T-helper 2 cell (primary cell): ENCODE measurements at places on chromosomes 2 and 18.

GRCh38 chr2:56812432-56812831 lies 628.6 kb downstream of the CCDC85A start:
- DNase-seq: no peak

DNA sequence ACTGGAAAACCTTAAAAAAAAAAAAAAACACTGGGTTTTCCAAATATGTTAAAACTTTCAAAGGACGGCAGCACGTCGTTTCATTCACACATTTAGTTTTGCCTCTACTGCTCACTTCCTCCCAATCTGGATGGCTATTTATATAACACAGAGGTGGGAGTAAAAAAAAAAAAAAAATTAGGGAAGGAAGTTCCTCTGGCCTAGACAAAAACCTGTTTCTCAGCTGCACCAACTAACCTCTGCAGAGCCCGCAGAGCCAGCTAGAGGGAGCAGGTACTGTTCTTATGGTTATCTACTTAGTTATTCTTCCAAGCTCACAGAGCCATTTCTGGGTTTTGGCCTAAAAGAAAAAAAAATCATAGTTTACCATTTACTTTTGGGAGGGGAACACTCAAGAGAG lies 28.1 kb downstream of the SLC1A4 start:
- DNase-seq: no peak

GRCh38 chr18:22471546-22472131 lies 53.9 kb upstream of the CTAGE1 start:
- DNase-seq: no peak

DNA sequence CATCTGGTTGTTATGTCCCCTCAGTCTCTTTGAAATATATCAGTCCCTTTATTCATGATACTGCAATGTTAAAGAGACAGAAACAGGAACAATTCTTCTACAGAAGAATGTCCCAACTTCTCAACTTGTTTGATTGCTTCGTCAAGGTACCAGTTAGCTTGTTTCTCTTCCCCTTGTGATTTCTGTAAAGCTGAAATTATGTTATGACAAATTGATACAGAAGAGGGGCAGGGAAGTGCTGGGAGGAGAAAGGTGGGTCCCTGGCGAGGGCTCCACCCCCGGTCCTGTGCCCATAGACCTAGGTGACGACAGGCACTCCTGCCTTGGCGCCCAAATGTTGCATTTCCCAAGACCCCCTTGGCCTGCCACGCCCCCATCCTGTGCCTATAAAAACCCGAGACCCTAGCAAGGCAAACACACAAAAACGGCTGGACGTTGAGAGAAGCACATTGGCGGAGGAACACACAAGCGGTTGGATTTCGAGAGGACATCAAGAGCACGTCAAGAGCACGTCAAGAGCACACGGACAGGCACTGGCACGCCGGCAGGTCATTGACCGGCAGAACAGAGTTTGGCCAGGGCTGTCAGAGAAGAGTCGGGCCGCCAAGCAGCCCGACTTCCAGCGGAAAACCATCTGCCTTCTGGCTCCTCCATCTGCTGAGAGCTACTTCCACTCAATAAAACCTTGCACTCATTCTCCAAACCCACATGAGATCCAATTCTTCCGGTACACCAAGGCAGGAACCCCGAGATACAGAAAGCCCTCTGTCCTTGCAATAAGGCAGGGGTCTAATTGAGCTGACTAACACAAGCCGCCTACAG lies 11.5 kb upstream of the RTN4 start:
- DNase-seq: no peak

DNA sequence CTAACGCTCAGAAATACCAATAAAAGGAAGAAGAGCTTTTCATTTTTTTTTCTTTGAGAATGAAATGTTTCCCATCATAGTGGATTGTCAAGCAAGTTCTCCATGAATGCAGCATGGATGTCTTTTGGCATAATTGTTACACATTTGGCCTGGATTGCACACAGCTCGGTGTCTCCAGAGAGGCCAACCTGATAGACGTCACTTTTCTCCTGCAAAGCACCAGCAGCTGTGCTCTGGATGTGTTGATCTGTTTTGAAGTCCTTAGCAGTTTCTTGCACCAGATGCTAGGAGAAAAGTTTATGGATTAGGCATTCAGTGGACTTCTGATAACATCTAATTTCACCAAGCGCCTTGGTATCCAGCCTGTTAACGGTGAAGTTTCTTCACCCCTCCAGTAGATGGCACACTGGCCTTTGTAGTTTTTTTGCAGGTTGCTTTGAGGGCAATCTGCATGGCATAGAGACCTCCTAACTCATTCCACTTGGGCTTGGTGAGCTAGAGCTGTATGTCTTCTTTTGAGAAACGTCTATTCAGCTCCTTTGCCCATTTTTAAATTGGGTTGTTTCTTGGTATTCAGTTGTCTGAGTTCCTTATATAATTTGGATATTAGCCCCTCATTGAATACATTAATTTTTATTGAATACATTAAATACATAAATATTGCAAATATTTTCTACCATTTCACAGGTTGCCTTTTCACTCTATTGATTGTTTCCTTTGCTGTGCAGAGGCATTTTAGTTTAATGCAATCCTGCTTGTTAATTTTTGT lies 59.7 kb downstream of the PTH2R start:
- no peak for DNase-seq

DNA sequence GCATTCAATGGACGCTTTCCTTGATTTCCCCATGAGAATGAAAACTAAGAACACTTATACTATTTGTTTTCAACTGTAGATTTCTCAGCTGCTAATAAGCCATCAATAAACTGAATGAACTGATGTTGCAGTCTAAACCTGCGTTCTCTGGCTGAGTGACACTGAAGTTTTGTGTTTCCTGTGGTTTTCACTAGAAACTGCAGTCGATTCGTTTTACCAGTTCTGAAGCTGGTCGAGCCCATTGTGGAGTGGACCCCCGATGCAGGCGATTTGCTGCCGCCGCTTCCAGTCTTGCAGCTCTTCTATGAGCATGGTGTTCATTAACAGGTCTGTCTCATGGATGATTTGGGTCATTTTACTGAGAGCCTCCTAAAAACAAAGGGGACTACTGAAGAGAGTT lies 50.6 kb upstream of the STAT1 start:
- no peak for DNase-seq
